Cardiac septum (tissue), 1 donor: ENCODE measurements at places on chromosomes 4 and X. TPM values are rescaled to one million over a fixed set of nuclear protein-coding genes. Genes with fewer than 3 reads are reported as not detected.

DNA sequence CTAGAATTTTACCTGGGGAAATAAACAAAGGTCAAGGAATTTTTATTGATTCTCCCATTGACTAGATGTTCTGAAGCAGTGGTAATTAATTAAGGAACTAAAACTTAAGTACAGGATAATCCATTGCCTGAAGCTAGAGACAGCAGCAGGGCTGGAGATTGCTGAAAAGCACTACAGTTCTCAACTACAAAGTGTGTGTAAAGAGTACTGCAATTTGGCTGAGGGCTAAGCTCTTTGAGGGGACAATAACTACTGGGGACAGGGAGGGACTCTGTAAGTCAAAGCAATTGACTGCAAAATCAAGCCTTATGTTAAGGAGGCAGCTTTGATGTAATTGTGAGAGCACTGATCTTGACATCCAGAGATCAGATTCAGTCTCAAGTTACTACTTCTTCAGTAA is 260.4 kb downstream of the GALNTL6 start:
- no peak for DNase-seq

DNA sequence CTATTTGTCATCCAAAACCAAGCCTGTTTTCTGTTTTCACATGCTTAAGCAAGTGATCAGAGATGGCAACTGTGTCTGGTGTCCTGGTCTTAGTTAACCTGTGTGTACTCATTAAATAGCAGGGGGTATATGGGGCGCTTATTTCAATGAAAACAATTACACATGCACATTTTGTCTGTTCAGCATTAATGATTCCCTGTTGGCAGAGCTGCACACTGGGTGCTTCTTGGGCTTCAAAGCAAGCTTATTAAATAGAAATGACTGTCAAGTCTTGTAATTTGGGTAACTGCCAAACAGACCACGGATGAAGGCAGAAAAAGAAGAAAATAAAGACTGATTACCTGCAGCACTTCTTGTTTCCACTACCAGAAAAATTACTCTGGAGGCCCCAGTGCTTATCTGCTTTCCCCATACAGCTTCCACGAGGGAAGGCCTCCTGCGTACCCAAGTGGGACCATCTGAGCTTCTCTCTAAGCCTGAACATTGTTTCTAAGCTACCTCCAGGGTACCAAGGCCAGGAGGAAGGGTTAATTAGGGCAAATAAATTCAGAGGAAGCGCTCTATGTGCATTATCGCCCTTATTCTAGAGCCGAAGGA is 107.2 kb upstream of the TBL1X start:
- DNase-seq: no peak

- DNase-seq: no peak
Observed at GRCh38 chrX:109841257-109841656, 108.2 kb upstream of the ACSL4 start.

GRCh38 chr4:127828121-127828520 is 46.0 kb downstream of the HSPA4L start:
- no peak for DNase-seq

DNA sequence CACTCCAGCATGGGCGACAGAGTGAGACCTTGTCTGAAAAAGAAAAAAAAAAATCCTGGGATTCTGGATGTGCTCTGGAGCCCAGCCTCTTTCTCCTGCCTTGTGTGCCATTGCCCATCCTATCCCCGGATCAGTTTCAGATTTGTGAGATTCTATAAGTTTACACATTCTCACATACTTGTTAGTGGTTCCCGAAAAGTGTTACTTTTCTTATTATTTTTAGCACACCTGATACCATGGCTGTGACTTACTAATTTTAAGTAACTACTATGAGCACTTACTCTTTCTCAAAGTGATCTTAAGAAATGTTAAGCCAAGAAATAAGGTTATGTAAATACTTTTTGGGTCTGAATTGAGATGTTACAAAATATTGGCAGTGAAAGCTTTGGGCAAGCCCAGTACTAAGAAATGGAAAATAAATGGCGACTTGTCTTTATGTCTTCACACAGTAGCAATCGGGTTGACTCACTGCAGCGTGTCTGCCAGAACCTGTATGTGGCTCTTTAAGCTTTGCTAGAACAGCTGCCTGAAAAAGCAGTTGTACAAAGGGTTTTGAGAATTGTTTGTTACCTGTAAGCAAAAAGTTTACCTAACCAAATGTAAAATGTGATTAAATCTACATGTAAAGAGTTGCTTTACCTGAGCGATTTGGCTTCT is 118.7 kb downstream of the KLHL8 start:
- DNase-seq: no peak

- no peak for DNase-seq
Observed at GRCh38 chrX:149707147-149707901, 4.5 kb upstream of the MAGEA11 start.

DNA sequence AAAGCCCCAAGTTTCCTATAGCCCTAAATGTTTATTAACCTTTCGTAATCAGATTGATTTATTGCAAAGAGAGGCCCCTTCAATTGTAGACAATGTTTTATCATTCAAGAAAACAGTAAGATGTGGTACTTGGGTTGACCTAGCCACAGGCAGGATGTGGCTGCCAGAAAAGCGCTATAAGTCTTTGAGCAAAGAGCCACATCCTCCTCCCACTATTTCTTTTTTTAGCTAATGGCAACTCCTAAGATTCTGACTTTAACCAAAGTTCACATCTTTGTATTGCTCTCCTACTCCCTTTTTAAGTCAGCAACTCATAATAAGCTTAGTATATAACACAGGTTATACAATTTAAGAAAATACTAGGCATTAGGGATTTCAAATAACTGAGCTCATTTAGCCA is 70.7 kb upstream of the PPP3CA start:
- DNase-seq: no peak

DNA sequence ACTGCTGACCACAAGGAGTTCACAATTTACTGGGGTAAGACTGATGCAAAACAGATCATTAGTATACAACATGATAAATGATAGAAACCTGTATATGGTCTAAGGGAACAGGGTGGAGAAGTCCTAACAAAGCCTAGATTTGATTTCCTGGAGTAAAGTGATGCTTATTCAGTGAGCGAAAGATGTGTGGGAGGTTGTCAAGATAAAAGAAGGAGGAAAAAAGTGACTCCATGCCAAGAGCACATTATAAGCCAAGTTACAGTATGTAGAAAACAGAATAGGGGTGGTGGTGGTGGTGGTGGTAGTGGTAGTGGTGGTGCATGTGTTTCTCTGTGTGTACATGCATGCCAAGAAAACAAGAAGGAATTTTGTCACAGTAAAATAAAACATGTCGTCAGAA is 325.2 kb downstream of the MAPK10 start:
- DNase-seq: no peak

DNA sequence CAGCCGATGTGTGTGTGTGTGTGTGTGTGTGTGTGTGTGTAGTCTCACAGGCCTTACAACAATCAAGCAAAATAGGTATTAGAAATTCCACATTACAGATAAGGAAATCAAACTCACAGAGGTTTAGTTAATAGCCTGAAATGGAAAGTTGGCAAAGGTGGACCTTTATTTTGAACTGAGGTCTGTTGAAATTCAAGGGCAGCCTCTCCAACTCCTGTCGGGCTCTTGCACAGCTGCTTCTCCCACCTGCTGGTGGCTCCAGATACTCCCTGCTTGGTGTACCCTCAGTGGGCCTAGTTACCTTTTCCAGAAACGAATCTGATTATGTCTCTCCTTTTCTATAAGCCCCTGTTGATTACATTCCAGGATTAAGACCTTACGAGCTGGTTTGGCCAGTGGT is 195.9 kb downstream of the MGST2 start:
- DNase-seq: no peak

DNA sequence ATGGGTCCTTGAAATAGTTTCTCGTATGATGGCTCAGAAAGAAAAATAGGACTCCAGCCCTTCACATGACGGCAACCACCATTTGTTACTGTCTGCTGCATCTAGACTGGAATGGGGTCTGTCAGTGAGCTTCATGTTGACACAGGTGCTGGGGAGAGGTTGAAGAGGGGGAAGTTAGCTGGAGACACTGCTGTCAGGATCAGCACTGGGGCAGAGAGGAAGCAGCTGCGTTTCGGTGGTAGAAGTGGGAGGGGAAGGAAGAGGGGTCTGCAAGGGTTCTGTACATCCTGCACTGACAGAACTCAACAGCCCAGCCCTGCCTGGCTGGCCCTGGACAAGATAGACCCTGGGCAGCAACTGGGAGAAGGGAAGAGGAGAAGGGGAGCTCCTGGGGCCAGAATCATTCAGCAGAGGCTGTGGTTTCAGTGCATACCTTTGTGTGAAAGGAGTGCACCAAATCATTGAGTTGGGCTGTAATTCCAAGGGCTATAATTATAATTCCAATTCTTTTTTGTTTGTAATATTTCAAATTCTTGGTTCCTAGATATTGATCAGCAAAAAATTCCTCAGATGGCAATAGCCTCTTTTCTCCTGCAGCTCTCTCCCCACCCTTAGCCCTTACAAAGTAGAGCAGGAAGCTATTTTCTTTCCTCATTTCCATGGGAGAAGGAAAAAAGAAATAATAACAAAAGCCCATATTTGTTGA is 119.4 kb upstream of the C1GALT1C1 start:
- no peak for DNase-seq

DNA sequence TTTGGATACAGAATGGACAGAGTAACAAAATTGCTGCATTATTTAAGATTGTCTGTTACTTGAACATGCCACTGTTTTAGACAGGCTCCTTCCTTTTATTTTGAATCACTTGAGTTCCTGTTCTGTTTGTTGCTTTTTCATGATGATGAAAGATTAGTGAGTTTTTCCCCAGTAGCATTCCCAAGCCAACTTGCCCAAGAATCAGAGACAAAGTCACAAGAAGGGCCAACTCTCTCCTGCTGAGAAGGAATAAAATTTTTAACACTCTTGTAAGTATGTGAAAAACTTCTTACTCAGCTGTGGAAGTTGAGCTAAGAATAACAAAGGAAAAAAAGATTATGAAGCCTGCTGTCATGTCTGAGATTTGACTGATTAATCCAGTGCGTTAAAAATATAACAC is 104.2 kb downstream of the KLHL8 start:
- DNase-seq: no peak

GRCh38 chr4:141215030-141215429 is 5.7 kb upstream of the ZNF330 start:
- no peak for DNase-seq

GRCh38 chr4:158610790-158611189 is 60.9 kb downstream of the C4orf46 start:
- DNase-seq: no peak

GRCh38 chrX:134512566-134512965 is 52.6 kb downstream of the HPRT1 start:
- DNase-seq: no peak

DNA sequence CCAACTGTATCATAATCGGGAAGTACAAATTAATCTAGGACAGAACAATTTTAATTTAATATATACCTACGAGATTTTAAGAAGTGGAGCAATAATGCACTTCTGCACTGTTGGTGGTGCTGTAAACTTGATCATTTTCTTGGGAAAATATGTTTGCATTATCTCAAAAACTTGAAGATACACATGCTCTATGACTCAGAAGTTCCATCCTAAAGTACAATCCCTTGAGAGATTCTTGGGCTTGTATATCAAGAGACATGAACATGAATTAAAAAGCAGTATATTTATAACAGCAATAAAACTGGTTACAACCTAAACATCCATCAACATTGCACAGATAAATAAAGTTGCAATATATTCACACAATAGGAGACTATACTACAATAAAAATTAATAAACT is 168.8 kb downstream of the CLCN4 start:
- DNase-seq: no peak

GRCh38 chrX:150542846-150543229 is 25.6 kb upstream of the MTM1 start:
- DNase-seq: no peak

DNA sequence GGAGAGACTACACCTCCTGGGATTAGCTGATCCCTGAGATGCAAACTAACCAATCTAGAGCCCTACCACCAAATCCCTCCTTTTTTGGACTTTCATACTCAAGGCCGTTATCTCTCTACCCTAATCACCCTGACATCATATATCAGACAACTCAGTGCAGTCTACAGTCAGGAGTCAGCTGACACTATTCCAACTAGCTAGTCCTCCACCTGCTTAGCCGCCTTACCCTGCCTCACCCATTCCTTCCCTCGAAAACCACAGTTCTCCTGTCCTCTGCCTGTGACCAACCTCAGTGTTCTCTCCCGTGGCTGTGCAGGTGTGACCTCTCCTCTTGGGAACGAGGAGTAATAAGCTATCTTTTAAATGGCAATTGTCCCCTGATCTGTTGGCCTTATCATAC is 1.8 kb upstream of the PPEF2 start:
- DNase-seq: no peak

DNA sequence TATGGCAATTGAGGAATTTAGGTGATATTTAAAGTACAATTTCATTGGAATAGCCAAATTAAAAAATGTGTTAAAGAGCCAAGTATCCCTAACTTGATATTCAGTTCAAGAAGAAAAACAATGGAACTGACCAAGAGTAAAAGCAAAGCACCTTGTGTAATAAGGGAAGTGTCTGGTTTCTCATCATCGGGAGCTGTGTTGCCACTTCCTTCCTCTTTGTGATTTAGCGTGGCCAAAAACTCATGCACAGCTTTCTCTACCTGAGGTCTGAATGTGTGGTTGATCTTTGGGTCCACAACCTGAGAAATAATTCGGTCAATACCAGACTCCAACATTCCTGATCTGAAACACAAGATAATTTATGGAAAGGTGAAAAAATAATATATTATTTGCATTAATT is 12.4 kb downstream of the BOD1L1 start:
- DNase-seq: no peak

DNA sequence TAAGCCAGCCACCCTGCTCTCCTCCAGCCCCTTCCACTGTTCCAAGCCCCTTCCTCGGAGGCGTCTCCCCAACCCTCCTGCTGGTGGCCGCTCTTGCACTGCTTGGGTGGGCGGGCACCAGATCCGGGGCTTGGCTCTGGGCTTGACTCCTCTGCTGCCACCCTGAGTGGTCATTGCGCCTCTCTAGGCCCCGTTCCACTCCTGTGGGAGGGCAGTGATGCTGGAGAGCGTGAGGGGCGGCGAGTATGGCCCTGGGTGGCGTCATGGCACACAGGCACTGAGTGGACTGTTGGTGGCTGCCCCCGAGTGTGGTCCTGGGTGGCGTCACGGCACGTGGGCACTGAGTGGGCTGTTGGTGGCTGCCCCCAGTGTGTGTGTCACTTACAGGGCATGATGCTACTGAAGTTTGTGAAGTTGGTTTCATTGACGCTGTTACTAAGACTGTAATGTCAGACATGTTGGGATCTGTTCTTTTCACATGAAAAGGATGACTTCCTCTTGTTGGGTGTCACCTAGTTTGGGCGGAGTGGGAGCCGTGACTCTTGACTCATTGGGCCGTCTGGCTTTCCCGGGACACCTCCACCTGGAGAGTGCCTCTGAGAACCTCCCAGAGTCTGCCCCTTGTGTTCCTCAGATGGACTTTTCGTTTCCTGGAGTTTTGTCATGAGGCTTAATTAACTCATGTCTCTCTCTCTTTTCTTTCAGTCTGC is 55.9 kb upstream of the HGFAC start:
- no peak for DNase-seq

- no peak for DNase-seq
Observed at GRCh38 chr4:132382243-132382642, 766.9 kb upstream of the PCDH10 start.

- DNase-seq: no peak
Observed at GRCh38 chr4:19684084-19684483, 567.6 kb upstream of the SLIT2 start.

- no peak for DNase-seq
Observed at GRCh38 chrX:50375481-50376267, 95.0 kb downstream of the DGKK start.

GRCh38 chr4:147011411-147011810 is 65.7 kb upstream of the TTC29 start:
- DNase-seq: no peak

RRH gene
- total RNA-seq: 0.22 TPM

NLRP2B gene
- total RNA-seq: not detected

RPS6KA6 gene
- total RNA-seq: 0.40 TPM

FAM50A gene
- 43.7 TPM for total RNA-seq

TMSB15A gene
- not detected for total RNA-seq

ATP1B4 gene
- total RNA-seq: 16.9 TPM

BTC gene
- 0.35 TPM for total RNA-seq
